BJ (cell line): ENCODE measurements at places on chromosomes 12 and 14.

DNA sequence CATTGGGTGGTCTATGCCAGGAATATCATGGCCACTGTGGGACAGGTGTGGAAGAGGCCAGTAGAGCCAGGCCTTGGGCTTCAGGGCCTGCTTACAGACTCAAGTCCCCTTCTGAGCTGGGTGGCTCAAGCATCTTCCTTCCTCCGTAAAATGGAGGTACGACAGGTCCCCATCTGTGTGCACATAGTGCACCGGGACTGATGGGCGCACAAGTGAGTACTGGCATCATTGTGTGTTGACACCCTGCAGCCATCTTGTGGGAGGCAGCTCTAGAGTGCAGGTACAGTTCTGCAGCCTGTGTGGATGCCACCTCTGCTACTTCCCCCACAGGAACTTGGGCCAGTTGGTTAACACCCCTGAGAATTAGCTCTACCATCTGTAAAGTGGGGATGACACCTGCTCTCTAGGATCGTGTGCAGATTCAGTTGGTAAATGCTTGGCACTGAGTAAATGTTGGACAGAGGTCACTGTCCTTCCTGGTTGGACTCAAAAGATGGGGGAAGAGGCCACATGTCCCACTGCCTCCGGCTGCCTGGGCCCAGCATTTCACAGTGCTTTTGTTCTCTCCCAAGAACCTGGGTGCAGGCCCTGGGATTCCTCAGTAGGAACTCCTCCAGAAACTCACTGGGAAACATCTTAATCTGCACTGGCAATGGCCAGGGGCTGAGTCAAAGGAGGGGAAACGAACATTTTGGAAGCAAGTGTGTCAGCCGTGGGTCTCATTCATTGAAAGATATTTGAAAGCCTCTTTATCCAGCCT lies 70.6 kb downstream of the C14orf132 start:
- DNase-seq: no peak

GRCh38 chr14:34407951-34408350 lies 54.1 kb downstream of the SPTSSA start:
- no peak for DNase-seq

DNA sequence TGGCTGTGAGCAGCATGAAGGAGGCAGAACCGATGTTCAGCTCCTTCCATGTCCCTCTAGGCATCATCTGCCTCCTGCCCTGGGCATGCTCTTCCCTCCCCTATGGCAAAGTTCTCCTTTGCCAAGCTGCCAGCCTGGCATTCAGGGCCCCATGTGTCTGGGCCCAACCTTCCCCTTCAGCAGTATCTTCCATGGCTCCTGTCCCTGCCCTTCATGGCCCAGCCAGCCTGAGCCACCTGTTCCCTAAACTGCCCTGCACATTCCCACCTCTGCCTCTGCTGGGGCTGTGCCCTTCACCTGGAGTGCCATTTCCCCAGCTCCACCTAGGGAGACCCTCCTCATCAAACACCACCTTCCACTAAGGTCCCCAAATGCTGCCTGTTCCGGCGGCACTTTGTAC lies 74.0 kb upstream of the TCL1A start:
- DNase-seq: no peak

DNA sequence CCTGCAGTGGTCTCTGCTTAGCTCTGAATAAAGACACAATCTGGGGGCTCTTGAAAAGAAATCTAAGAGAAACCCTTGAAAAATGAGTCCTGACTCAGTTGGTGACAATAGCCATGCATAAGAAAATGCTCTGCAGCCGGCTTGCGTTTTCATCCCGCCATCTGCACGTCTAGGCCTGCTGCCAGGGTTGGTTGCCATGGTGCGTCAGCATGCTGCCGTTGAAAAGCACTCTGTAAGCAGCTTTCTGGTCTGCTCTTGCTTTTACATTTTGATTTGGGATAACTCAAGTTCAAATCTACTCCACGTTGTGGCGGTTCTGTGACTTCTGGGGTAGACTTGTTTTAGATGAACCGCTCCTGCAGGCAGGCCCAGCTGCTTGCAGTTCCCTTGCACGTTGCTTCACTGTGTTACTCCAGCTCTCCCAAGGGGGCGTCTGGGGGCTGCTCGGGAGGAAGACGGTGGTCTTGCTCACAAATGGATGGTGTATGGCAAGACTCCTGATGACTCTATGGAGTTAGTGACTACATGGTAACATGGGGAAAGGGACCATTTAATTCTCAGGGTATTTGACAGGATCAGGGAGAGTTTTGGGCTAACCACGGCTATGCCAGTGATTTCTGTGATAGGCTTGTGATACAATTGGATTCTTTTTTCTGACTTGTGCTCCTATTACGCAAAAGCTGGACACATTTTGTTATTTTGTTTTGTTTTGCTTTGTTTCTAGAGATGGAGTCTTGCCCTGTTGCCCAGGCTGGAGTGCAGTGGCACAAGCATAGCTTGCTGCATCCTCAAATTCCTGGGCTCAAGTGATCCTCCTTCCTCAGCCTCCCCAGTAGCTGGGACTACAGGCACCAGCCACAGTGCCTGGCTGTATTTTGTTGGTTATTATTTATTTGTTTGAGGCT lies 15.8 kb downstream of the WNT5B start:
- DNase-seq: peak; percentile 56

DNA sequence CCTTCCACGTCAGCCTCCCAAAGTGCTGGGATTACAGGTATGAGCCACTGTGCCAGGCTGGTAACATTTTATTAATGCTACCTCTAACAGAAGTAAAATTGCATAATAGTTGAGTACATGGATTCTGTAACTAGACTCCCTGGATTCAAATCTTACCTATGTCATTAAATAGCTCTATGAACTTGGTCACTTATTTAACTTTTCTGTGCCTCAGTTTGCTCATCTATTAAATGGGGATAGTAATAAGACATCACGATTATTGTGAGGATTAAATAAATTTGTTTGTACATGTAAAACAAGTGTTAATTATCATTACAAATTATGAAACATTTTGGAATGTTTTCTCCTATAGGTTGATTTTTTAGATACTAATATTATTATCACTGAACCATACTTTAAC lies 6.7 kb downstream of the ACTR6 start:
- no peak for DNase-seq

GRCh38 chr14:61296151-61296550 lies 15.0 kb upstream of the TMEM30B start:
- no peak for DNase-seq

- peak; percentile 83 for DNase-seq
Measured at GRCh38 chr14:89025561-89026236, 201.2 kb downstream of the TTC8 start.

GRCh38 chr14:34213332-34213731 lies 248.7 kb downstream of the SPTSSA start:
- DNase-seq: no peak

DNA sequence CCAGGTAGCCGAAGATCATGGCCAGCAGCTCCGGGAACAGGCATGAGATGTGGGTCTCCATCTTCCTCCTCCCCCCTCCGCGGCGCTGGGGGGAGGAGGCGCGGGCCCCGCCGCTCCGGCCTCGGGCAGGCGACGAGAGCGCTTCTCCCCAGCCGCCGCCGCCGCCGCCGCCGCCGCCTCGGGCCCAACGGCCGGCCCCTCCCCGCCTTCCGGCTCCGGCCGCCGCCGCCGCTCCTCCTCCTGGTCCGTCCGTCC lies 448 bp downstream of the FBXL14 start:
- no peak for DNase-seq

DNA sequence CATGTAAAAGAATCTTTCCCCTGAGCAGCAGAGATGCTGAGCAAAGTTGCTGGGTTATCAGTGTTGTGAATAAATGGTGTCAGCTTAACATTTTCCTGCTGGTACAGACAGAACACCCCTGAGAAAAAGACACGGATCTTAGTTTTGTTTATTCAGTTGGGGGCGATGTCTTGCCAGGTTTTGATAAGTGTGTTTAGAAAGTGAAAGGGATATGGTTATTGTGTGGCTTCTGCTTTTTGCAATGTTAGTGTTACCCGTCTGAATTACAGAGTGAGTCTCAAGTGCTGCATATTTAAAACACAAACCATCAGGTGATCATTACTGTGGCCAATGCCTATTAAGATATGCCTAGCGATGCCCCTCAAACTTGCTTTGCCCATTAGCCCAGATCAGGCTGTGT lies 864.6 kb upstream of the SEL1L start:
- DNase-seq: no peak

GRCh38 chr12:55728186-55728938 lies 447 bp downstream of the CD63 start:
- DNase-seq: no peak

DNA sequence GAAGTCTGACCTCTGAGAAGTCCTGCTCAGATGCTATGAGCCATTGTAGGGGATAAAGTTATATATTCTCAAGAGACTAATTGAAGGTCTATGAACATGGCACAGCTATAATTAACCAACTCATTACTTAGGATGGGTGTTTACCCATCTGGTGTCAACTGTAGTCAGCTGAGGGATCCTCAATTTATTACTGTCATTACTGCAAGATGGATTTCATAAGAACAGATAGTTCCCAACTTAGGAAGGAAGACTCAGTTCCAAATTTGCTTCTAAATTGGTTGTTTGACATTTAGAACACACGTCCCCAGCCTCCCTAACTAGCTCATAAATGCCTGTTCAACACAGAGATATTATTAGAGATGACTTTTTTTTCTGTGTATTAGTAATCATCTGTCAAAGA lies 81.4 kb downstream of the FRMD6 start:
- DNase-seq: no peak

- no peak for DNase-seq
Measured at GRCh38 chr12:26372866-26373265, 177.5 kb downstream of the SSPN start.

DNA sequence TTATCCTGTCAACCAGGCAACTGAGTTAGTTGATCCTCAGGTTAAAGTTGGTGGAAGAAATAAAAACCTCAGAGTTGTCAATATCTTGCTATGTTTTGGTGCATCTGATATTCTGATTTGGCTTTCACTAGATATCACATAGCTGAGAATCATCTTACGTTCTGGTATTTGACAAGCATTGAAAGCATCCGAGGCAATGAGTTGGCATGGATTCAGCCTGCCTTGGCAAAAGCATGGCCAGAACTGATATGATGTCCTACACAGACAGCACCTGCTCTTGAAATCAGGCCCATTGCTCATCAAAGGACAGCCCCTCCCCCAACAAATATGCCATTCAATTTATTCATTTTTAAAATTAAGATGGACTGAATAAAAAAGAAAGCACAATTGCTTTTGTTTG lies 320.7 kb upstream of the ATP2B1 start:
- DNase-seq: no peak

DNA sequence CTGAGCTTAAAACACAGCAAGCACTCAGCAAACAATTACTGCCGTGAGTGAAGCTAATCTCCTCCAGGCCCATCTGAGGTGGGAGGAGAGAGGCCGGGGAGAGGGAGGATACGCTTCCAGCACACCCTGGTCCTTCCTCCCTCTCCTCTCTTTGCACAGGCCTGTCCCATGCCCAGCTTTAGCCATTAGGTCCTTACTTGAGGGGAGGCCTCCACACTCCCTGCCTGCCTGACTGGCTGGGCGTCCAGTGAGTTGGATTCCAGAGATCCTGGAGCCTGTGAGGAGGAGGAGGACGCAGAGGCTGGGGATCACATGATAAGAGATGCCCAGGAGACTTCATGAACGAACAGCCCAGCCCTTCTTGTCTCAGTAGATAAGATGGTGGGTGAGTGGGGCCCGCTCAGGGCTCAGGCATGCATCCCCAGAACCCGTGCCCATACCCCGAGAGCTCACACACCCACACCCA lies 65.1 kb upstream of the NCOR2 start:
- DNase-seq: no peak

GRCh38 chr12:92509156-92509738 lies 193.5 kb upstream of the PLEKHG7 start:
- no peak for DNase-seq

DNA sequence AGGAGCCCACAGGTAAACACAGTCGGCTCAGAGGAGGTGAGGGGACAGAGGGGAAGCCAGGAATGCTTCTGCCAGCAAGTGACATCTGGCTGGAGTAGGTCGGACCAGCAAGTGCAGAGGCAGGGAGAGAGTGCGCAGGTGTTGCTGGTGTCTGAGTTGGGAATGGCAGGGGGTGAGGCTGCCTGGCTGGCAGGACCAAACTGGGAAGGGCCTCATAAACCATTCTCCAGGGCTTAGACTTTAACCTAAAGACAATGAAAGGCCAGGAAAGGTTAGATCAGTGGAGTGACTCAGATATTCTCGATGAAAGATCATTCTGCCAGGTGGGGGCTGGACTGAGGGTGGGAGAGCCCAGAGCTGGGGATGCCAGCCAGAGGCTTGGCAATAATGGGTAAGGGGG lies 66.4 kb downstream of the ITPK1 start:
- DNase-seq: no peak

GRCh38 chr12:79844693-79845092 lies 90.2 kb downstream of the PPP1R12A start:
- DNase-seq: peak; percentile 24

DNA sequence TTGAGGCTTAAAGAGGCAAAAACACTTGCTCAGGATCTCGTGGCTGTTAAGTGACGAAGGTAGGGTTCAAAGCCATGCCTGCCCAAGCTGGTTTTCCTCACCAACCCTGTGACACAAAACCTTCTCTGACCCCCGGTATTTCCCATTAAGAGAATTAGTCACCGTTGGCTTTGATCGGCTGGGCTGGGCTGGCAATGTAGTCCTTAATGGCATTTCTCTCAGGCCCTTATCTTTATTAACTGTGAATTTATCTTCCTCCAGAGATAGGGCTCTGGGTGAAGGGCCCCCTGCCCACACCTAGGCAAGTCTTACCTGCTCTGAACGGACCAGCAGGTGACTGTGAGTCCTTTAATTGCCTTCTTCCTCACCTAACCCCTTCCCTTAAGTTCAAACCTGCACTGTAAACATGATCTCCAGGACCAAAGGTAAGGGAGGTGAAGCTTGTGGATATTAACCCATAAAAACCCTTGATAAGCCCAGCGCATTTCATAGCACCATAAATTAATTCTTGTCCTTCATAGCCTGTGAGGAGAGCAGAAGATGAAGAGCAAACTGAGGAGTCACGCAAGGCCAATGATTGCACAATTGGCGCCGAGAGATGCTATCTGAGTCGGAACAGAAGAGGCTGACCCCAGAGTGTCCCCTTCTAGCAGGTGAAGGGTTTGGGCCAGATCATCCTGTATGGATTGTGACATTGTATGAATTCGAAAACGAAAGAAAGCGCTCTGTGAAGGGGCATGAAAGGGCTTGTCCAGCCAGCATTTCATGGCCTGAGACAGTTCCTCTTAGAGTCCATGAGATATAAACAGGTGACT lies 790.8 kb upstream of the TBX3 start:
- DNase-seq: no peak

DNA sequence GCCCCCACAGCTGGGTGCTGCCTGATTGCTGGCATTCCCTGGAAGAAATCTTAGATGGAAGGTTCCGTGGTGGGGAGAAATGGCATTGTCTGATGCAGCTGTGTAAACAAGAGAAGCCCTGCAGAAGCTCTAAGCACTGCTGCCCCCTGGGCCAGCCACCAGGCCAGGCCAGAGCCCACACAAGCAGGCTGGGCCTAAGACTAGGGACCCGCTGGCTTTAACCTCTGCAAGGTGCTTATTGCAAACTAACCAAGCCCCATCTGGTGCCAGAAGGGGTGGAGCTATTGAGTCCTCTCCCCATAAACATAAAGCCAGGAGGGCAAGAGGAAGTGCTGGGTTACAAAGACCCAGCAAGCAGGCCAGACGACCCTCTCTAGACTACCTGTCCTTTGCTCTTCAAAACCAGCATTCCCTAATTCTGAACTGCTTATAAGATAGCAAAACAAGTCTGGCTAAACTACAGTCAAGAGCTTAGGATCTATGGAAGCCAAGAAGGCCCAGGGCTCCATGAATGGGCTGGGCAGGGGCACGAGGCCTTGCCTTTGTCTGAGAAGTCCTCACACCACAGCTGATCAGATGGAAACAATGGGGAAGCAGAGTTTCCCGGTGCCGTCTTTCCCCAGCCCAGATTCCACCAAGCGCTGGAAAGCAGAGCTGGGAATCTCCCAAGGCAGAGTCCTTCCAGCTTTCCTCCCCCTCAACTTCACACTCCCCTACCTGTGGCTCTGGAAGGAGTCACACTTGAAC lies 28.8 kb downstream of the P2RX4 start:
- DNase-seq: no peak
